Upper lobe of right lung (tissue), 1 donor: ENCODE measurements at places on chromosomes 11 and 22. TPM values are rescaled to one million over a fixed set of nuclear protein-coding genes. Genes with fewer than 3 reads are reported as not detected.

The MMP27 gene
- not detected for total RNA-seq

DNA sequence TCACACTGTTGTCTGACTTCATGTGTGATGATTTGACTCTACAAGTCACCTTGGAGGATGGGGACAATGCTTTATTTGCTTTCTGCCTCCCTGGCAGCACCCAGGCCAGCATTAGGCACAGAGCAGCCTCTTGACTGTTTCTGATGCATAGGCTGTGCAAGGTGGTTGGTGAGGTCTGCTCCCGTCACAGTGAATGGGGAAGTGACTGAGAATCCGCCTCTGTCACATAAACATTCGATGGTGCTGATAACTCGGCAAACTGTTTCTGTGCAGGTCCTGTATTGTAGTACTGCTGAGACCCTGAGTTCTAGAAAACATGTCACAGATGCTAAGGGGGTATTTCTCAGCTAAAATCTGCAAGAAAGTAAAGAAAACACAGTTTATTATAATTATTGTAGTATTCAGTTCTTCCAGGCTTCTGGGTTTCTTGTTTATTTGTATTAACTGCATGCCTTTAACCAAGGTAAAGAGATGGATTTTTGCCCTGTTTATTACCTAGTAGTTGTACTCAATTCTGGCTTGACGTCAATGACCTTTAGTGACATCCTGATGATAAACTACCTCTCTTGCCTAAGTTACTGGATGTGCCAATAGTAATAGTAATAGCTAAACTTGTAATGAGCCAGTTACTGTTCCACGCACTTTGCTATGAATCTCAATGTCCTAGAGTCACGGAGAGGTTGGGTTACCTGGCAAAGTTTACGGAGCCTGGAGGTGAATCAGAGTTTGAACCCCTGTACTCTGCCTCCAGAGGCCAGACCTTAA lies 24.8 kb upstream of the RCN1 start:
- no peak overlapping the region for H3K4me3 ChIP-seq
- H3K27ac ChIP-seq: no peak overlapping the region
- H3K36me3 ChIP-seq: no peaks in the 10 kb centered on the region
- no peak for DNase-seq
- peaks cover 9% of the 10 kb centered on the region for H3K27me3 ChIP-seq

- no peaks in the 10 kb centered on the region for H3K27me3 ChIP-seq
- no peak overlapping the region for H3K4me3 ChIP-seq
- no peaks in the 10 kb centered on the region for H3K4me1 ChIP-seq
- H3K36me3 ChIP-seq: peaks cover 17% of the 10 kb centered on the region
- H3K27ac ChIP-seq: peak overlapping the region; percentile 3
Measured at GRCh38 chr11:74138572-74138971, 32.2 kb downstream of the C2CD3 start.

DNA sequence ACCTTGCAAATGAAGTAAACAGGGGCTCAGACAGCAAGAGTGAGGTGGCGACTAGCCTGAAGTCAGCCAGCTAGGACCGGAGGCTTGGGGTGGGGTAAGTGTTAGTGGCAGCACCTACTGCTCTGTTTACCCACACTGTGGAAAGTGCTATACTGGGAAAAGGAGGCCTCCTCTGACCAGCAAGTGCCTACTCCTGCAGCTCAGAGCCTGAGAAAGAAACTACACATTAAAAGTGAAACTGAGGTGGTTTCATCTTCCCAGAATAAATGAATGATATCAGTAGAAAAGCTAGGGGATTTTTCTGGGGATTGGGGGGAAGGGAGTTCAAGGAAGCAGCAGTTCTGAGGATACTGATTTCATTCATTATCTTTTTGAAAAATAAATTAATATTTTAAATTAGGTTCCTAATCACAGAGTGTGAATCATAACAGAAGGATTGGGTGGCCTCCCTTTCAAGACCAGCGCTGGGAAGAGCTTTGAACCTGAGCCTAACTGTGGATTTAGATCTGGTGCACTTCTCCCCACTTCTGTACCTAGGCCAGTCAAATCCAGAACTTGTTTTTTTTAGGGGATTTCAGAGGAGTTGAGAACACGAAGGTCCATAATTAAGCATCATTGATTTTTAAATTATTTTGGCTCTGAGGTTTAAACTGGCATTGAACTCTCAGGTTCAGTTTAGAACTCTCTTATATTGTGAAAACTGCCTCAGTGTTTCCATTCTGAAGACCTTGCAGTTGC lies 48.1 kb upstream of the GRAMD1B start:
- DNase-seq: no peak
- no peaks in the 10 kb centered on the region for H3K4me1 ChIP-seq
- H3K4me3 ChIP-seq: no peak overlapping the region
- H3K27me3 ChIP-seq: no peaks in the 10 kb centered on the region
- no peaks in the 10 kb centered on the region for H3K36me3 ChIP-seq
- H3K27ac ChIP-seq: no peak overlapping the region

The CCDC87 gene
- total RNA-seq: 0.26 TPM
